ENCODE measurements at places on chromosomes 5 and 9.

DNA sequence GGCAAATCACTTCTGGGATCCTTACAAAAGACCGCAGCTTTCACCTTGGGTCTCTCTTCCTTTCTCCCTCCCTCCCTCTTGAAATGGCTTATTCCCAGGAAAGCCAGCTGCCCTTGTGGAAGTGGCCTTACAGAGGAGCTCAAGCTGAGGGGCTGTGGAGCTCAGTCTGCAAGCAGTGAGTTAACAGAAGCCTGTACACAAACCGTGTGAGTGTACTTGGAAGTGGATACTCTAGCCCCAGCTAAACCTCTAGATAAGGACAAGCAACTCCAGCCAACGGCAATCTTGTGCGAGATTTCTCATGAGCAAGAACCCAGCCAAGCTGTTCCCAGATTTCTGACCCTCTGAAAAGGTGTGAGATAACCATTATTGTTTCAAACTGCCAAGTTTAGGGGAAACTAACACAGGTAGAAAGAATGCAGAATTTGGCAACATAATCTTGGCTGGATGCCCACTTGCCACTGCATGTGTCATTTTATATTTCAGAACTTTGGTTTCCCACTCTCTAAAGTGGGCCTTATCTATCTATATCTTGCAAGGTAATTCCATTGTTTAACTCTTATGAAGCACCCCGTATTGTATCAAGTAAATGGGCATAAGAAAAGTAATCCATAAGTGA, 85.6 kb downstream of the CDH18 start:
- no peak for DNase-seq

DNA sequence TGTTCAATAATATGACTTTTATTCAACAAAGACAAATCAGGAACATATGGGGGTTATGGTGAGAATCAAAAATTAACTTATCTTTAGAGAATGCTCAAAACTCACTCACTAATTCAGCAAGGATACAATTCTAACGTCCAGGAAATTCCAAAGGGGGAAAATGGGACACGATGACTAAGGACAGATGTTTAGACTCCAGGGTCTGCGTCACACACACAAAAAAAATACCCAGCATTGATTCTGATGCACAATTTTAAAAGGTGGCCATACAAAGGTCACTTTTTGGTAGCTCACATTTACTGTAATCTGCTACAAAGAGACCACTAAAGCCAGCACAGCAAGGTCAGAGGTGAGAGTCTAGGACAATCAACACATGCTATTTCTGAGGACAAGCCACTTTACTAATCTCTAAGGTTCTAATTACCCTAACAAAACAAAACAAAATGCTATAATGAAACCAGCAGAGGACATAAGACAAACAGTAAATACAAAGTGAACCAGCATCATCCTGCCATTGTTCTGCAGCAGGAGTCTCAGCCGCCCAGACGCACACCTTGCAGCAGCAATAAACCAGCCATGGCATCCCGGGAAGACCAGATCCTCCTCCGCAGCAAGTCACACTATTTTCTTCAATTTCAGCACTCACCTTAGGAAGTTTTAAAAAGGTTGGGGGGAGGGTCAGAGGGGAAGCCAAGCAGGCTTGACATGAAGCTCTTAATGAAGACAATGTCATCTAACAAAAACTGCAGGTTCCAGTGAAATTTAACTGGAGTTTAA, 57.8 kb downstream of the TTC39B start:
- DNase-seq: no peak

DNA sequence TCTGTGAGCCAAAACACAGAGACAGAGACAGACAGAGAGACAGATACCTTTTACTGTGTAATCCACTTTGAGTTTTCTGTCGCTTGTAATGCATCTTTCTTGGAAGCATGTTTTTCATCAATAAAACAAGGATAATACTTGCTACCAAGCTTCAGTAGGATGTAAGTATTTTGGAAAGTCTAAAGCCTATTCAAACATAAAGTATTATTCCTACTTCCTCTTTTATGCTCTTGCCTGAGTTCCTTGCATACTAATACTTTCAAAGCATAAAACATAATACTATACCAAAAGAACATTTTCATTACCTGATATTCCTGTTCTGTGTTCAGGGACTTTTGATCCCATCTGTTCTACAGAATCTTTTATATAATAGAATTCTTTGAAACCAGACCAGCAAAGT, 64.5 kb upstream of the SLC30A5 start:
- DNase-seq: no peak

GRCh38 chr5:57531333-57531732, 48.7 kb upstream of the ACTBL2 start:
- no peak for DNase-seq

GRCh38 chr5:157511651-157512644, 51.9 kb downstream of the NIPAL4 start:
- no peak for DNase-seq

DNA sequence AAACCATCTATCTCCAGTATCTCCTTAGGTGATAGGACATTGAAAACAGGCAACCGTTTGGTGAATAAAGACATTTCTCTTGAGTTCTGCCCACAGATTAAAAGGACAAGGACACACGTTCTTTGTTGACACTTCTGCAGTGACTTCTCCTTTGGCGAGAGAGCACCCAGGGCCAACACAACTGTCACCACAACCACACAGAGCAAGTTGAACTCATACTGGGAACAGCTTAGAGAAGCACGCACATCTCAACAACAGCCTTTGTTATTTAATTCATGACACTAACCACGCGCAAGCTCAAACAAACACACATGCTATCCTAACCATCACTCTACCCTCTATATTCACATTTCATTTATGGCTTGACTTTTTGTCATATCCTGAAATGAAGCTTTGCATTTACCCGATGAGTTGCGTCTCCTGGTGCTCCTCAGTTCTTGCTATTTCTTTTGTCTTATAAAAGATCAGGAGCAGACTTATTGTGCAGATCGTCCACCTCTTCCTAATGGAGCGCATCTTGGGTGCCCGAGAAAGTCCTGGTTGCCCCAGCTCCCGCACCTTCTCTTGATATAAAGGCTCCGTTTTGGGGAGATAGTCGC, 543 bp downstream of the ST8SIA4 start:
- DNase-seq: no peak

DNA sequence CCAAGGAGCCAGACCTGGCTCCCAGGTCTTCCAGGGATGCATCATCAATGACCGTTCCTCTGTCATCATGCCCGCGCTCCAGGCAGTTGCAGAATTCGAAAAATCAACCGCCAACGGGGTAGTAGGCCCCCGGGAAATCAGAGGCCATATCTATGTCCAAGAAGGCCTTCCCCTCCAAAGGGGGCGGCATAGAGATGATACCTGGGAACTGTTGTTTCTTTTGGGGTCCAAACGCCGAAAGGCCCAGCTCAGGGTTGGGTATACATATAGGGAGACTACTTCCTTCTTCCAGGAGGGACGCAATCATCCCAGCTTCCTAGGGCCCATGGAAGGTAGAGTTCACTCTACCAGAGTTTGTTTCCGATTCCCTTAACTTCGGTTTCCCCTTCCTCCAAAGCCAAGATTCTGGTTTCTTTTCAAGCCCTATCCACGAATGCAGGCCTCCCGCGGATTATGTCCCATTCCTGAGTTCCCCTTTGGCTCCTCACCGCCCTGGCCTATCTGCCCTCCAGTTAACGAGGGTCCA, 754 bp downstream of the DCAF12 start:
- no peak for DNase-seq

DNA sequence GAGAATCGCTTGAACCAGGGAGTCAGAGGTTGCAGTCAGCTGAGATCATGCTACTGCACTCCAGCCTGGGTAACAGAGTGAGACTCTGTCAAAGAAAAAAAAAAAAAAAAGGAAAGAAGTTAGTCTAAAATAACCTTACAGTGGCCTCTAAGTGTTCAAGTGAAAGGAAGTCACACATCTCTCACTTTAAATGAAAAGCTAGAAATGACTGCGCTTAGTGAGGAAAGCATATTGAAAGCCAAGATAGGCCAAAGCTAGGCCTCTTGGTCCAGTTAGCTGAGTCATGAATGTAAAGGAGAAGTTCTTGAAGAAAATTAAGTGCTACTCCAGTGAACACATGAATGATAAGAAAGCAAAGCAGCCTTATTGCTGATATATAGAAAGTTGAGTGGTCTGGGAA, 38.1 kb downstream of the ITGA1 start:
- no peak for DNase-seq

- DNase-seq: no peak
Measured at GRCh38 chr5:145750199-145750598, 84.9 kb downstream of the PRELID2 start.

DNA sequence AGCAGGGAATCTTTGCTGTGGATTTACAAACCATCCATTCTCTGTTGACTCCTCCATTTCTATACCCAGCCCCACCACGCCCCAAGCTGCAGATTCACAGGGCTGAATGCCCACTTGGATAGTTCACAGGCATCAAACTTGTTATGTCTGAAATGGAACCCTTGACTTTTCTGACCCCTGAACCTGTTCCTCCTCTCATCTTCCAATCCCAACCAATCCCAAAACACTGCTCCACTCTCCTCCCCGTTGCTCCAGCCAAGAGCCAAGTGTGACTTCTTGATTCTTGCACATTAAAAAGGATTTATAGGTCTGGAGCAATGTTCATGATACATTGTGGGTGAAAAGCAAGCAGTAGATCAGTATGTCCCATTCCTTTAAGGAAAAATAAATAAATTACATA, 145.6 kb downstream of the DAB2IP start:
- DNase-seq: no peak

DNA sequence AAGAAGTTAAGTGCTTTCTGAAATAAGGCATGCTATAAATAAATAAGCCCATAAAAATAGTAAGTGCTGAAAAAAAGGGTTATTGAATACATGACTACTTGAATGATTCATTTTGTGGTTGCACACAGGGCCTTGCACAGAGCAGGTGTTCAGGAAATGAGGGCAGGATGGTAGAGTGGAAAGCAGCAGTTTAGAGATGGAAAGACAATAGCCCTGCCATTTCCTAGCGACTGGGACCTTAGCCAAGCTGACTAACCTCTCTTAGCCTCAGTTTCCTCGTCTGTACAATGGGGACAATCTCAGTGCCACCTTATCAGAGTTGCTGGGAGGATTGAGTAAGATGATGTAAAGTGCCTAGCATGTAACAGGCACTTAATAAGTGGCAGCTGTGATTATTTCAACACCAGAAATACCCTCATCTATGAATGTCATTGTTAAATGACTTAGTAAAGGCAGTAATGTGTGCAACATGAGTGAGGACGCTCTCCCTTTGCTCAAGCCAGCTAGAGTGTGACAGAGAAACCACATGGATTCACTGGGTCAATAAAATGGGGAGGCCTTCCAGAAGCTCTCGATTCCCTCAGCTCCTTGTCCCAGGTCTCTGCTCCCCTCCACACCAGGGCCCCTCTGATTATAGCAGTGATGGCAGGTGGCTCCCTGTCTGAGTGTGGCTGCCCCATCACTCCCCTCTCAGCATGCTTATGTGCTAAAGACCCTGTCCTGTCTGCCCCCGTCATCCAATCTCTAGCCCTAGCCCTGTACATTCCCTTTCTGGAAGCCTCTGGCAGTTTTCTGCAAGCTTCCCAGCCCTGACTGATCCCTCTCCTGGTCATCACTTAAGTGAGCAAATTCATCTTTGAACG, 16.0 kb upstream of the PHF19 start:
- DNase-seq: no peak

DNA sequence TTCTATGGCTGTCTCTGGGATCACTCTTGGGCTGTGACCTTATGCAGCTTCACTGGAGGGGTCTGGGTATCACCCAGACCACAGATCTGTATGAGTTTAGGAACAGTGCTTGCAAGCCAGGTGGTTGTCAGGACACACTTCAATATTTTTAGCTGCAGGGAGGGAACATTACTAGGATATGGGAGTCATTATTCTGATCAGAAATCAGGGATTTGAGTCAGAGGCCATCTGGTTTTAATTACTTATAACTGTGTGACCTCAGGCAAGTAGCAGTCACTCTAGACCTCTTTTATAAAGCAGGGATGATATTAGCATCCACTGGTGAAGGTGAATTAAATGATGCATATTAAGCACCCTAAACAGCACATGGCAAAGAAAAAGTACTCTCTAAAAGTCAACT, 60.1 kb upstream of the NMUR2 start:
- no peak for DNase-seq

DNA sequence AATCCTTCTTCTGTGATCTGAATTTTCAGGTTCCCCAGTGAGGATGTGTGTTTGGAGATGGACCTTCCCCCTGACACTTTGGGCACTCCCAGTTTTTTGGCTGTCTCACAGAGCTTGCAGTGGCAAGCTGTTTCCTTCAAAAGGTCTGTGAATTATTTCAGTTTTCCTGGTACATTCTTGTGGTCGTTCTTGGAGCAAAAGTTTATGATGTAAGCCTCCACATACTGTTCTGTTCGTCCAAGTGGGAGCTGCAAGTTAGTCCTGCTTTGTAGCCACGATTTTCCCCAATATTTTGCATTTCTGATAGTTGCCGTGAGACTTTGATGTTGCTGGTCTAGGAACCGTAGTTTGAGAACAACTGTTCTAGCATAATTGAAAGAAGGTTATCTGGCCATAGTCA, 88.3 kb downstream of the MTAP start:
- no peak for DNase-seq

DNA sequence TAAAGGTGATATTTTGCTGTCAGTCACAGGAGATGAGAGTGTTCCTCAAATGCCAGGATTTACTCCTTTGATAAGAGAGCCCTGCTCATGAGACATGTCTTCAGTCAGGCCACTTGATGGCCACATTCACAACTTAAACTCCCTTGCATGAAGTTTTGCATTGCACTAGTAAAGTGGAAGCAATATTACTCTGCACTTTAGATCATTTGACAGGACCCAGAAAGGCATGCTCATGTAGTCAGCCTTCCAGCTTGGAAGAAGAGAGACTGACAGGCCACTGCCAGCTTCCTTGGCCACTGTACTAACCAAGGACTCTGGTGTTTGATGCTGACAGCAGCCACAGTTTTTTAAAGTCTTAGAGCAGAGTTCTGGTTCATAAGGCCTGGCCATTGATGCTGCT, 42.6 kb downstream of the NPR3 start:
- DNase-seq: no peak

- DNase-seq: no peak
Measured at GRCh38 chr9:124394167-124394566, 21.1 kb downstream of the PSMB7 start.

- no peak for DNase-seq
Measured at GRCh38 chr5:68261569-68262065, 46.1 kb downstream of the PIK3R1 start.

- DNase-seq: no peak
Measured at GRCh38 chr5:165370794-165371193, 1865.4 kb downstream of the MAT2B start.

DNA sequence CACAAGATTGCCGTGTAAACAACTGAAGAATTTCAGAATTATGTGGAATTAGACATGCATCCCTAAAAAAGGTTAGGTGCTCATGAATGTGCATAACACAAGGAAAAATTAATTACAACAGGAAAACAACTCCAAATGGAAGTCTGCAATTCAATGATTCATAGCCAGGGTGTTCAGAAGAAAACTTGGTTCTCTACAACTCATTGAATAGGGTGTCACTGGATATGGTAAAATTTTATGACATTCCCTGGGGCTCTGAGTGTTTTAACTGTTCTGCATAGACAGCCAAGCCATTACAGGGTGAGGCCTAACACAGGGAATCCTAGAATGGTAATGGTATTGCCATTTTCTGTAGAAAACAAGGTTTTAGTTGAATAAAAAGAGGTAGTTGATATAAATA, 24.4 kb upstream of the ZSWIM6 start:
- DNase-seq: no peak
